Esophagus squamous epithelium (tissue), 5 donors: ENCODE measurements at places on chromosomes 16 and 17. TPM values are rescaled to one million over a fixed set of nuclear protein-coding genes. Genes with fewer than 3 reads are reported as not detected.

TPSD1 gene
- not detected for total RNA-seq

TBC1D3 gene
- not detected for total RNA-seq

CUEDC1 gene
- 12.9 TPM for total RNA-seq

SDK2 gene
- total RNA-seq = 5.5 TPM

TNFRSF13B gene
- not detected for total RNA-seq

NDRG4 gene
- 62.1 TPM for total RNA-seq

KRT27 gene
- total RNA-seq = not detected

ITGB4 gene
- total RNA-seq = 115 TPM

PRSS33 gene
- not detected for total RNA-seq

ST6GALNAC1 gene
- 63.3 TPM for total RNA-seq

OTOP3 gene
- total RNA-seq = 33.9 TPM

HCRT gene
- total RNA-seq = not detected

BAIAP2 gene
- total RNA-seq = 175 TPM
